Suprapubic skin (tissue), 4 donors: ENCODE measurements at places on chromosomes 2 and 18.

- no peak overlapping the region for H3K4me3 ChIP-seq
- no peaks in the 10 kb centered on the region for H3K27me3 ChIP-seq
- DNase-seq, result no peak
- H3K27ac ChIP-seq, result no peak overlapping the region
Observed at GRCh38 chr18:48254077-48254602, 155.0 kb downstream of the ZBTB7C start.

- no peak overlapping the region for H3K27ac ChIP-seq
- H3K4me3 ChIP-seq, result no peak overlapping the region
- no peaks in the 10 kb centered on the region for H3K27me3 ChIP-seq
- peaks cover 24% of the 10 kb centered on the region for H3K4me1 ChIP-seq
- no peak for DNase-seq
Observed at GRCh38 chr18:36533446-36534153, 236.1 kb downstream of the FHOD3 start.

DNA sequence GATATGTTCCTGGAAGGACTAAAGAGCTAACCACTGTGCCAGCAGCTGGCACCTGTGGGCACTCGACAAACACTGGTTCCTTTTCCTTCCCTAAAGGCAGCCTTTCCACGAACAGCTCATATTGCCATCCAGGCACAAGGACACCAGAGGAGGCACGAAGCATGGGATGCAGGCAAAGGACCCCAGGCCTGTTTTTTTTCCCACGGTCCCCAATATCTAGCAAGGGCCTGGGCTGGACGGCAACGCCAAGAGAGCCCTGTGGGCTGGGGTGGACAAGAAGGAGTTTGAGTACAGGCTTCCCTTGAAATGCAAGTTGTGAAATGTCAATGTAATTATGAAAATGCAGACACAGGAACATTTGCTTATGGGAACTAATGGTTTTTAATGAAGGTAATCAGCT lies 135.9 kb downstream of the CYP26B1 start:
- H3K4me3 ChIP-seq, result no peak overlapping the region
- peak; percentile 28 for DNase-seq
- H3K36me3 ChIP-seq, result no peaks in the 10 kb centered on the region
- peaks cover 7% of the 10 kb centered on the region for H3K27me3 ChIP-seq
- H3K27ac ChIP-seq, result no peak overlapping the region

DNA sequence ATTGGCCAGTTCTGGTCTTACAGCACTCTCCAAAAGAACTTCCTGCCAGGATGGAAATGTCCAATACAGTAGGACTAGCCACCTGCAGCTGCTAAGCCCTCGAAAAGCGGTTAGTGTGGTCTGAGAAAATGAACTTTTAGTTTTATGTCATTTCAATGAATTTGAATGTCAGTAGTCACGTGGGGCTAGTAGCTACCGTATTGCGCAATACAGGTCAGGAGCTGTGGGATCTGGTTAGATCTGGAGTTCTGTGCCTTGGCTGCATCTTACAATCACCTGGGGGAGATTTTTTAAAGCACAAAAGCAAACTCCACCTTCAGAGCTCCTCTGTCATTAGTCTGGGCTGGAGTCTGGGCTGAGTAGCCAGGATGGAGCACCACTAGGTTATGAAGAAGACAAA lies 35.9 kb downstream of the C1QL2 start:
- H3K27me3 ChIP-seq, result peaks cover 43% of the 10 kb centered on the region
- H3K27ac ChIP-seq, result no peak overlapping the region
- no peaks in the 10 kb centered on the region for H3K4me1 ChIP-seq
- H3K36me3 ChIP-seq, result no peaks in the 10 kb centered on the region
- H3K4me3 ChIP-seq, result no peak overlapping the region

DNA sequence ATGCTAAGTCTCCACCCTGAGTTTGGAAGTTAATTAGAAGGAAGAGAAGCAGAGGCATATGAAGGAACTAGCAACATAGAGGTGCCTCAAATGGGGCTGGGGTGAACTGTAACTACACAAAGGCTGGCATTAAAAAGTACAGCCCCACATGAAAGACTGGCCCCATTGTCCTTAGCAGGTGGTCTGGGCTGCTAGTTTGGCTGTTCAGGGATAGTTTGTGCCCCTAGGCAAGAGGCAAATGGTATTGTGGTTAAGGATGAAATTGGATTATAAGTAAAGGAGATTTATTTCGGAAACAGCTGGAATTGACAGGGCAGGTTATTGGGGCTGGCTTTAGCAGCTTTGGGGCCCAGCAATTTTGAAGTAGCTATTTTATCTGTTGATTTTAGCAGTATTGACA lies 365.7 kb upstream of the TNP1 start:
- peaks cover 3% of the 10 kb centered on the region for H3K4me1 ChIP-seq
- H3K36me3 ChIP-seq, result no peaks in the 10 kb centered on the region
- no peaks in the 10 kb centered on the region for H3K27me3 ChIP-seq
- H3K4me3 ChIP-seq, result no peak overlapping the region
- H3K27ac ChIP-seq, result no peak overlapping the region
- no peak for DNase-seq

- peak overlapping the region; percentile 39 for H3K4me3 ChIP-seq
- peaks cover 56% of the 10 kb centered on the region for H3K27me3 ChIP-seq
- peaks cover 29% of the 10 kb centered on the region for H3K4me1 ChIP-seq
- H3K36me3 ChIP-seq, result no peaks in the 10 kb centered on the region
Observed at GRCh38 chr18:49560624-49561288, 1.1 kb upstream of the LIPG start.

- H3K27ac ChIP-seq, result no peak overlapping the region
- no peaks in the 10 kb centered on the region for H3K4me1 ChIP-seq
- no peaks in the 10 kb centered on the region for H3K27me3 ChIP-seq
- no peak overlapping the region for H3K4me3 ChIP-seq
Observed at GRCh38 chr2:138877421-138877820, 97.2 kb upstream of the NXPH2 start.
